ENCODE measurements at places on chromosomes 1 and 21.

- DNase-seq: no peak
Measured at GRCh38 chr1:94925004-94925403, 1.9 kb downstream of the CNN3 start.

GRCh38 chr1:224554056-224554455 lies 62.1 kb upstream of the CNIH3 start:
- DNase-seq: no peak

DNA sequence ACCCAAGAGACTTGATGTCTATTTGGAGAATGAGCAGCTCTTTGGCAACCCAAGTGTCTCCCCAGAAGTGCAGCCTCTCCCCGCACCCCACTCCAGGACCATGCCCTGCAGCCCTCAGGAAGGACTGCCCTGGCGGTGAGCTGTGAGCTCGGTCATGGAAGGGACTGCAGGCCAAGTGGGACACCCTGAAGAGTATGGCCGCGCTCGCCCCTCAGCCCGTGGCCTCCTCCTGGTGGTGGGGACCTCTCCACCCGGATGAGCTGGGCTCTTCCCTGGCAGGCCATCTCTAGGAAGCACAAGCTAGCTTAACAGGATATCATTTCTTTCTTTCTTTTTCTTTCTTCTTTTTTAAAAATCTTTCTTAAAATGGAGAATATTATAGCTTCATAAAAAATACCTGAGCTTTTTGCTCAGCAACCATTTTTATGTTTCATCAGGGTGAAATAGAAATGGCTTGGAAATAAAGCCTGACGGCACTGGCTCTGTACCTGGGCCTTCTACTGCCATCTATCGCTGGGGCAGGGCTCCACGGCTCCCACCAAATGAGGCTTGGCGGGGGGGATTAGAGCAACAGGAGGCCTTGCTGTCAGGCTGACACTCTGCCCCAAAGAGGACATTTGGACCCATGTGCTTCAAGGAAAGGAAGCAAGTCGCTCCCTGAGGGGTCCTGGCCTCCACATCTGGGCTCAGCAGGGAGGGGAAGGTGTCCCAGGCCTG lies 296.2 kb upstream of the VAMP3 start:
- no peak for DNase-seq

- DNase-seq: no peak
Measured at GRCh38 chr1:60402816-60403215, 329.2 kb upstream of the C1orf87 start.

DNA sequence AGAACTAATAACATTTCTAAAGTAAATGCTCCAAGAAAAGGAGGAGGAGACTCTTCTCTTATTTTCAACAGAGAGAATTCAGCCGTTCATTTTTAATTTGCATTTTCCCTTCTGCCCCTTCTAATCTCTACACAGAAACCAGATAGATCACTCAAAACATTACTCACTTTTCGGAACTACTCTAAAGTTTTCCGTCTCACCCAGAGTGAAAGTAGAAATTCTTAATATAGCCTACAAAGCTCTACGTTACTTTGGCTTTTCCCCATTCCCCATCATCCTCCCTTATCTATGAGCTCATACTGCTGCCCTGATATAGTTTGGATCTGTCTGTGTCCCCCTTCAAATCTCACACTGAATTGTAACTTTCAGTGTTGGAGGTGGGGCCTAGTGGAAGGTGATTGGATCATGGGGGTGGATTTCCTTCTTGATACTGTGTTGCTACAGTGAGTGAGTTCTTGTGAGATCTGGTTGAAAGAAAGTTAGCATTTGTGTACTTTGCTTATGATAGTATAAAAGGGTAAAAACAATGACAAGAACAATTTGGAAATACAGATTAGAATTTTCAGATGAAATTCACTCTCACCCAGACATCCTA lies 188.2 kb downstream of the AMY1C start:
- peak; percentile 7 for DNase-seq

Measured in GM06990 (cell line).